ENCODE measurements at places on chromosomes 16 and 17.
A peak's percentile ranks its signal among the peaks of the same experiment; 100 is the strongest.

DNA sequence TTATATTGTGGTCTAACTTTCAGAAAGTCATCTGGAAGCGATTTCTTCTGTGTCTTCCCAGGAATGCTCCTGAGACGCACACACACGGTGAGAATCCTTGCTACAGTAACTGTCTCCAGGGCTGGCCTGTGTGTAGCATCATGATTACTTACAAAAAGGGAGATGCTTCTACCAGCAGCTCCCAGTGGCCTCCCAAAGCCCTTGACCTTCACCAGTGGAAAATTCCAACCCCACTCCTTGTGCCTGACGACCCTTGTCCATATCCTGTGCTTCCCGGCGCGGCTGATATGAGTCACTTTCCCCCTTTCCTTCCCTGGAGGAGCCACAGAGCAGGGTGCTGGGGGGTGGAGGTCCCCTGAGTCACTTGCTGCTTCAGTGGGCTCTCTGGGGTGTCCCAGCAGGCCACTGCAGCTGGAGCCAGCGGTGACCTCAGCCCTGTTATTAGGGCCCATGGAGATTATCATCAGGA lies 22.1 kb upstream of the NAT9 start:
- DNase-seq = no peak

- no peak for DNase-seq
Measured at GRCh38 chr17:3655766-3656165, 12.6 kb downstream of the TAX1BP3 start.

DNA sequence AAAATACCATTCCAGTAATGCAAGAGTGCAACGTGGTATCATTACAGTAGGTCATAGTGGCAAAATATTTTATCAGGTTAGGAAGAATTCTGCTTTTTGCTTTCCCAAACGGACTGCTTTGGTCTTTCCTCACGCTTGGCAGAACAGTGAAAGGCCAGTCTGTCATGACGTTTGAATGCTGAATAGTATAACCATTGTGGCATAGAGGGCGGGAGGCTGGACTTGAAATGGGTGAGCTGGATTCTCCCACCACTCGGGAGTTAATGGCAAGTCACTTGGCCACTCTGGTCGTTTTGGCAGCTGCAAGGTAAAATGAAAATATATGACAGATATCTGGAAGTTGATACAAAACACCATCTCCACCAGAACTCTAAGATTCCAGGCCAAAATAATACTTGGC lies 391.2 kb downstream of the MAF start:
- no peak for DNase-seq

- peak; percentile 66 for DNase-seq
Measured at GRCh38 chr17:6496640-6497441, 52.6 kb downstream of the PIMREG start.

DNA sequence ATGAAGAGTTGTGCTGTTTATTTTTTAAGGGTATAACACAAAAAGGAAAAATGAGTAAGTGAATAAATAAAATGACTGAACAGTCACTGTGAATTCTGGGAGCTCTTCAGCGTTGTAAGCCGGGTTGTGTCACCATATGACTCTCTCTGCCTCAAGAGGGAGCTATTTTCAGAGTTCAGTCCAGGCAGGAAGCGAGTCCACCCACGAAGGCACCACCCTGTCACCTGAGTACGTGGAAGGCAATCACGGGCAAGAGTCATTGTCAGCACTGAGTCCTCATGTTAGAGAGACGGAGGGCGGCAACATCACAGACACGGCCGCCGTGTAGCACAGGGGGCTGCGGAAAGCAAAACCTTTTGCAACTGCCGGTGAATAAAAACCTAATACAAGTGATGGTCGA lies 227.6 kb downstream of the UTP18 start:
- DNase-seq = no peak

DNA sequence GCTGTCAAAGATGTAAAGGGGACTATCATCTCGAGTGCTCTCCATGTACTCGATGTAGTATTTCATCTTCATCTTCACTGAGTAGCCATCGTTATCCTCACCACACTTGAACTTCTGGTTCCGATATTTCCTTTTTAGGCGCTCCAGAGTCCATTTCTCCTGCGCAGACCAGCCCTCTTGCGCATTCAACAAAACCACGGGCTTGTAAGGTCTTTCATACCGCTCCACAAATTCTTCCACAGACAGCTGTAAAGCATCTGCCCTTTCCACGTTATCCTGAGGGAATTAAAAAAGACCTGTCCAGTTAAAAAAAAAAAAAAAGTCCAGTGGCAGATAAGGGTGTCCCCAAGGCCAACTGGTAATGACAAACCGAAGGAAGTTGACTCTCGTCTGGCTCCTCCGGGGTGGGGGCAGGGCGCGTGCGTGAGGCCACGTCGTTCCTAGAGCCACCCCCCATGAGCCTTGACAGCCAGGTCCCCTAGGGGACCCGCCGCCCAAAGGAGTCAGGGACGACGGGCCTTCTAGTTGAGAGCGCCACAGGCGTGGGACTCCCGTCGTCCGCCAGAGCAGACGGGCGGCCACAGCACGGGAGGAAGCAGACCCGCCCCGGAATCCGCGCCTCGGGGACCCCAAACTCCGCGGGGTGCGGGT lies 701 bp downstream of the JMJD6 start:
- peak; percentile 76 for DNase-seq

GRCh38 chr16:2226245-2226793 lies 2.9 kb downstream of the E4F1 start:
- no peak for DNase-seq

DNA sequence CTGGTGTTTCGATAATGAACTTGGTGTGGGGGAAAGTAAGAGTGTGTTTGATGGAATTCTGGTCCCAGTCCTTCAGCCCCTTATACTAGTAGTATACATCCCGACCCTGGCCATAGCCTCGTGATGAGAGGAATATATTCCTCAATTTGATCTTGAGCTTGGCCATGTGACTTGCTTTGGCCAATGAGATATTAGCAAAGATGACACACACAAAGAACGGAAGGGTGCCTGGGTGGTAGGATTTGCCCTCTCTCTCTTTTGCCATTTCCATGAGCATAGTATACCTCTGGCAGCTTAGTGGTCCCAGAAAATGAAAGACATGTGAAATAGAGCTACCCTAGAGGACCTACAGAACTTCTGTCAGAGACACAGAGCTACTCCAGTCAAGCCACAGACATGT lies 2.9 kb upstream of the EMP2 start:
- DNase-seq = no peak

GRCh38 chr17:3917391-3917931 lies 1.2 kb upstream of the P2RX1 start:
- DNase-seq = no peak

- DNase-seq = no peak
Measured at GRCh38 chr17:61499632-61500031, 47.4 kb downstream of the TBX4 start.

DNA sequence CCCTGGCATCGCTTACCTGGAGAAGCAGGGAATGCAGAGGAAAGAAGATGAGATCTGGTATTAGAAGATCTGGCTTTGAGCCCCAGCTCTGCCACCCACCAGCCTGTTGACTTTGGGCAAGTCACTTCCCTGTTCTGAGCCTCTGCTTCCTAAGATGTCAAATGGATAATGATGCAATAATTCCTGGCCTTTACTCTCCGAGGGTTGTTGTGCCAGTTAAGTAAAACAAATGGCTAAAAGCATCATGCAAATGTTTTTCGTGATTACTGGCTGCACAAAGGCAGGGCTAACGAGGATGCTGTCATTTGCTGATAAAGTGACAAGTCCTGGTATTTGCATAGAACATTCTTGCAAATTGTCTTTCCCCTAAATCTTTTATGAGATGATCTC lies 1.3 kb upstream of the ZNF821 start:
- no peak for DNase-seq

DNA sequence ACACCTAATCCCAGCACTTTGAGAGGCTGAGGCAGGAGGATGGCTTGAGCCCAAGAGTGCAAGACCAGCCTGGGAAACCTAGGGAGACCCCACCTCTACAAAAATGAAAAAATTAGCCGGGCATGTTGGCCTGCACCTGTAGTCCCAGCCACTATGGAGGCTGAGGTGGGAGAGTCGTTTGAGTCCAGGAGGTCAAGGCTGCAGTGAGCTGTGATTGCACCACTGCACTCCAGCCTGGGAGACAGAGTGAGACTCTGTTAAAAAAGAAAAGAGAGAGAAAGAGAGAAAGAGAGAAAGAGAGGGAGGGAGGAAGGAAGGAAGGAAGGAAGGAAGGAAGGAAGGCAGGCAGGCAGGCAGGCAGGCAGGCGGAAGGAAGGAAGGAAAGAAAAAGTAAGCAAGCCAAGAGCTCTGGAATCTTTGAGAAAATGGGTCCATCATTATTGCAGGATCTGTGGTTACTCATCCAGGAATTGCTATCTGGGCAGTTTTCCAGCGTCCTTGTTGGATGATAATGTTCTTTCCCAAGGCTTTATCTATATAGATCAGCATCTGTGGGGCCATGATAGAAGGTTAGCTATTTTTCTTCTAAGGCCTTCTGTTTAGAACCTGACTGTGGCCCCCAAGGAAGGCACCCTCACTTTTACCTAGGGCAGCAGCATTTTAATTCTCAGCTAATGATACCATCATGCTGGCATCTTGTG lies 533.2 kb upstream of the CDH5 start:
- DNase-seq = no peak

DNA sequence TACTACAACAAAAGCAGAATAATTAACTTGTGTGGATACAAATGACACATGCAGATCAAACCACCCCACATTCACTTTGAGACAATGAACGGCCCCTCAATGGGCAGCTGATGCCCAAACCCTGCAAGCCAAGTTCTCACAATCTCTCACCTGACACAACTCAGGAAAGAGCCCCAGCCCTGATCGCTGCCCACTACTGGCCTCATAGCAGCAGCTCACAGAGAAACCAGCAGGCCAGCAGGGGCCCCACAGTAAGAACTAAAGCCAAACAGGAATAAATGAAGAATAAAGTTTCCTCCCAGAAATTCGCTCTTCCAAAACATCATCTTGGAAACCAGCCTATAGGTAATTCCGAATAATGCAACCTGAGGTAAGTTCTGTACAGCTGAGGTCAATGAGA lies 7.7 kb downstream of the AKTIP start:
- DNase-seq = no peak

- DNase-seq = no peak
Measured at GRCh38 chr17:27630607-27631410, at the start of gene LGALS9. LGALS9 (plus strand) TSS chr17:27631188; CDS start chr17:27631266, 78 bp downstream.

DNA sequence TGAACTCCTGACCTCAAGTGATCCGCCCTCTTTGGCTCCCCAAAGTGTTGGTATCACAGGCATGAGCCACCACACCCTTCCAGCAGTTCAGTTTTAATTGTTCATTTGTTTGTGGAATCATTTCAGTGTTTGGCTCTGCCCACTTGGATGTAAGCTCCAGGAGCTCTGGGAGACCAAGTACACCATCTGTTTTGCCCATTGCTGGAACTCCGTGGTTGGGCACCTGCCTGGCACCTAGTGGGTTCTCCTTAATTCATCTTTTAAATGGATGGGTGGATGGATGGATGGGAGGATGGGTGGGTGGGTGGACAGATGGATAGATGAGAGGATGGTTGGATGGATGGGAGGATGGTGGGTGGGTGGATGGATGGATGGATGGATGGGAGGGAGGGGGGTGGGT lies 953 bp upstream of the NECAB2 start:
- DNase-seq = no peak

GRCh38 chr16:75630052-75630451 lies 7.0 kb upstream of the ADAT1 start:
- DNase-seq = no peak

DNA sequence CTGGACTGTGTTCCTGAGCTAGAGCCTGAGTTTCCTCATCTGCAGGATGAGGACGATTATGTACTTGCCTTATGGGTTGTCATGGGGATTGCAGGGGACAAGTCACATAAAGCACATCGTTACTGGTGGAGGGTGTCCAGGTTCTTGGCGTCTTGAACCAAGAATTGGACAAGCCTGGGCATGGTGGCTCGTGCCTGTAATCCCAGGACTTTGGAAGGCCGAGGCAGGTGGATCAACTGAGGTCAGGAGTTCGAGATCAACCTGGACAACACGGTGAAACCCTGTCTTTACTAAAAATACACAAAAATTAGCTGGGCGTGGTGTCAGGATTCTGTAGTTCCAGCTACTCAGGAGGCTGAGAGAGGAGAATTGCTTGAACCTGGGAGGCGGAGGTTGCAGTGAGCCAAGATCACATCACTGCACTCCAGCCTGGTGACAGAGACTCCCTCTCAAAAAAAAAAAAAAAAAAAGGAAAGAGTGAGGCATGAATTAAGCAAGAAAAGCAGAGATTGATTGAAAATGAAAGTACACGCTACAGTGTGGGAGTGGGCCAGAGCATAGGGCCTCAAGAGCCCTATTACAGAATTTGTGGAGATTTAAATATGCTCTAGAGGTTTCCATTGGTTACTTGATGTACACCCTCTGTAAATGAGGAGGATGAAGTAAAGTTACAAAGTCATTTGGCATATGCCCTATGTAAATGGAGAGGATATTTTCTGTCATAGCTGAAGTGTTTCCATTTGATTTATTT lies 30.7 kb downstream of the ADGRG5 start:
- no peak for DNase-seq

GRCh38 chr16:19744670-19745069 lies 26.6 kb downstream of the IQCK start:
- DNase-seq = no peak

- peak; percentile 69 for DNase-seq
Measured at GRCh38 chr16:51151961-51152663, 1.0 kb upstream of the SALL1 start.

GRCh38 chr17:15175356-15175755 lies 89.8 kb downstream of the PMP22 start:
- DNase-seq = no peak

DNA sequence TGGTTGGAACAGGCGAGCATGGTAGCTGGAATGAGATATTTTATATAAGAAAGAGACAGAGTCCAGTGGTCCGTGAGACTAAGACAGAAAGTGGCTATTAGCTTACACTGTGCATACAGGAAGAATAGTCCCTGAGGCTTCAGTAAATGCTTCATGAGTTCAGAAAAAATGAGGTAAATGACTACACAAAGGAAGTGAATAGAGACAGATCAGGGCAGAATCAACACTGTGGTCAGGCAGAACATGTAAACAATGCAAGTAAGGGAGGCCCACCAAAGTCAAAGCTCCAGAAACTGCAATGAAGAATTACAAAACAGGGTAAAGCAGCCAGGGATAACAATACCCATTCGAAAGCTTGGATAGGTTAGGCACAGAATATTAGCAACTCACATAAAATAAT lies 4.8 kb downstream of the ABCA10 start:
- DNase-seq = no peak

DNA sequence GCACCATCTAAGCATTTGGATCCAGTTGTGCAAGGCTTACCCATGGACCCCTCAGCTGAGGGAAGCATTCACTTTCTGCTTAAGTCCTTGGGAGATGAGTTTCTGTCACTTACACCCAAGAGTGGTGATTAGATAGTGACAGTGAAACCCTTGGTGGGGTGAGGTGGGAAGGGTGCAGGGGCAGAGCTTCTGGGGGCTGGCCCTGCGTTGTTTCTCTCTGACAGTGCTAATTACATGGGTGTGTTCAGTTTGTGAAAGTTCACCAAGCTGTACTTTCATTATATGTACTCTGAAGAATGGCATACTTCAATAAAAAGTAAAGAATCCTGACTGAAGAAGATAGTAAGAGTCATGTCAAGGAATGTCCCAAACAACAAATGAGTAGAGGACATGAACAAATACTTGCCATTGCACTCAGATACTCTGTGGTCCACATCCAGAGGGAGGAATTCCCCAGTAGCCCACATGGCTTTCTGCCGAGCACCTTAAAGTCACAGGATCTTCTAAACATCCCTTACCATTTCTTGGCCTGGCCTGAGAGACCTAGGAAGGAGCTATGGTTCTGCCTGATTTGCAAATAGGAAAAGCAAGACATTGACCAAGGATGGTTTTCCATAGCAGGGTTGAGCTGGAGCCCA lies 8.4 kb downstream of the CHST6 start:
- DNase-seq = no peak
